ENCODE measurements at places on chromosomes 11 and 22. TPM values are rescaled to one million over a fixed set of nuclear protein-coding genes. Genes with fewer than 3 reads are reported as not detected.

The EXPH5 gene
- total RNA-seq = 2.7 TPM

DNA sequence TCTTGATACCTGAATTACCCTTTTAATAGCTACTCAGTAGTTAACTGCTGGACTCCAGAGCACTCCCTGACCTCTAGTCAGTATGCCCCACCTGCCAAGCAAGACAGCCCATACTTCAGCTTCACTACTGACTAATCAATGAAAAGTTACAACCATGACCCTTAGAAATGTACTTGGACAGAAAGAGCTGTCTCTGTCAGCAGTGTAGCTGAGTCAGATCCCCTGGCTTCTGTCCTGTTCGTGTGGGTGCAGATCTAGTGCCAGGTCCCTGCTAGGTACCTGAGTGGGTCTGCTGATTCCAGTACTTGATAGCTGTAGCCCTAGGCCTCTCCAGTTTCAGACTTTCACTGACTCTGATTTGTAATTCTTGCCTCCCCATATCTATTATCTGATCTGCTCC is 265.8 kb upstream of the POU2AF2 start:
- no peaks in the 10 kb centered on the region for H3K4me1 ChIP-seq
- DNase-seq = no peak
- H3K27ac ChIP-seq = no peak overlapping the region
- no peaks in the 10 kb centered on the region for H3K27me3 ChIP-seq
- no peaks in the 10 kb centered on the region for H3K36me3 ChIP-seq
- no peak overlapping the region for H3K4me3 ChIP-seq

DNA sequence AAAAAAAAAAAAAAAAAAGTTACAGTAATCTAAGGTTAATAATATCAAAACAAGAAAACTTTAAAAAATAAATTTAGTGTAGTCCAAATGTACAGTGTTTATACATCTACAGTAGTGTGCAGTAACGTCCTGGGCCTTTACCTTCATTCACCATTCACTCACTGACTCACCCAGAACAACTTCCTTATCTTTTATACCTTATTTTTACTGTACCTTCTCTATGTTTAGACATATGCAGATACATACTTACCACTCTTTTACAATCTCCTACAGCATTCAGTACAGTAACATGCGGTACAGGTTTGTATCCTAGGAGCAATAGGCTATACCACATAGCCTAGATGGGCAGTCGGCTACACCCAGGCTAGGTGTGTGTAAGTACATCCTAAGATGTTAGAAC is 38.5 kb downstream of the TCF20 start:
- H3K36me3 ChIP-seq = no peaks in the 10 kb centered on the region
- H3K27ac ChIP-seq = no peak overlapping the region
- DNase-seq = no peak
- peaks cover 27% of the 10 kb centered on the region for H3K4me1 ChIP-seq
- no peaks in the 10 kb centered on the region for H3K27me3 ChIP-seq

The NNMT gene
- 4.8 TPM for total RNA-seq

DNA sequence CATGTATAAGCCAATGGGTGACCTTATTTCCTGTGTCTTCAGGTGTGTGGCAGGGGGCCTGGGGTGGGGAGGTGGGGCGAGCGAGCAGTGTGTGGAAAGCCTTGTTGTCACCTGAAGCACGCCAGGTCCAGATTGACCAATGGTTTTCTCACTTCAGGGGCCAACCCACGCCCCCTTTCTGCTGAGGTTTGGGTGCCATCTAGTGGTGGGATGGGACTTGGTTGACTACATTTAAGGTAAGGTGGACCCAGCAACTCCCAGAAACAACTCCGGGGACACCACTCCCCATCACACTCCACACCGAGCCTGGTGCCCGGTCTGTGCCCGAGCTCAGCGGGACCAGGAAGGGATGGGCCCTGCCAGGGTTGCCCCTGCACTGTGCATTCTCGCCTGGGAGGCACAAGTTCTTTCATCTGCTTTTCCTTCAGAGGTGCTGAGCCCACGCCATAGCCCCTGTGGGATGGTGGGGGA is 40.0 kb downstream of the TPCN2 start:
- no peak overlapping the region for H3K4me3 ChIP-seq
- peaks cover 10% of the 10 kb centered on the region for H3K4me1 ChIP-seq
- no peaks in the 10 kb centered on the region for H3K27me3 ChIP-seq
- H3K27ac ChIP-seq = no peak overlapping the region
- no peaks in the 10 kb centered on the region for H3K36me3 ChIP-seq

DNA sequence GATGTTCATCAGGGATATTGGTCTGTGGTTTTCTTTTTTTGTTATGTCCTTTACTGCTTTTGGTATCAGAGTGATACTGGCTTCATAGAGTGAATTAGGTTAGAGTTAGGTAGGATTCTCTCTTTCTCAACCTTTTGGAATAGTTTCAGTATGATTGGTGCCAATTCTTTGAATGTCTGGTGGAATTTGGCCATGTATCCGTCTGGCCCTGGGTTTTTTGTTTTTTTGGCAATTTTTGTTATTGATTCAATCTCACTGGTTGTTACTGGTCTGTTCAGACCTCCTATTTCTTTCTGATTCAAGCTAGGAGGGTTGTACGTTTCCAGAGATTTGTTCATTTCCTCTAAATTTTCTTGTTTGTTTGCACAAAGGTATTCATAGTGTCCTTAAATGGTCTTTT is 54.4 kb downstream of the ATXN10 start:
- no peak overlapping the region for H3K4me3 ChIP-seq
- H3K4me1 ChIP-seq = no peaks in the 10 kb centered on the region
- no peaks in the 10 kb centered on the region for H3K36me3 ChIP-seq
- no peaks in the 10 kb centered on the region for H3K27me3 ChIP-seq
- no peak overlapping the region for H3K27ac ChIP-seq
- DNase-seq = no peak

DNA sequence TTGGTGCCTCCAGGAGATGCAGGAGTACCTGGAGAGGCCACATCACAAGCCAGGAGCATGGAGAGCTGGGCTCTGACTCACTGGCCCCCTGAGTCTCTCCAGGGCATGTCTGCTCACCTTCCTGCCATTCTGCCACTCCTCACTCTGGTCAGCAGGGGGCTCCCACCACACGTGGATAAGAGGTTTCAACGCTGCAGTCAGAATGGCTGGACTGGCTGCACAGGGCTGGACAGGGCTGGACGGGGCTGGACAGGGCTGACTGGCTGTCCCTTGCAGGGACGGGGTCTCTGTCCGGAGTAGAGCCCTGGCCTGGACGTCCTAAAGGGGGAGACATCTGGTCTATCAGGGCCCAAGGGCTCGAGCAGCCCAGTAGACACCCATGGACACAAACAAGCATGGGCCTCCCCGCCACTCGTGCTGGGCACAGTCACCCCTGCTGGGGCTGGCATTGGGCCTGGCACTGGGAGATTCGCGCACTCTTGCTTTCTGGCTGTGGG is 34.6 kb downstream of the CYTH4 start:
- H3K4me1 ChIP-seq = no peaks in the 10 kb centered on the region
- DNase-seq = peak; percentile 83
- H3K36me3 ChIP-seq = no peaks in the 10 kb centered on the region
- H3K27ac ChIP-seq = no peak overlapping the region
- H3K4me3 ChIP-seq = no peak overlapping the region

The ANGPTL5 gene
- total RNA-seq = not detected

GRCh38 chr11:120690406-120690805 is 178.9 kb downstream of the GRIK4 start:
- no peaks in the 10 kb centered on the region for H3K36me3 ChIP-seq
- H3K4me3 ChIP-seq = no peak overlapping the region

GRCh38 chr11:2513441-2513840 is 68.6 kb downstream of the KCNQ1 start:
- H3K27ac ChIP-seq = no peak overlapping the region
- DNase-seq = peak; percentile 4
- H3K36me3 ChIP-seq = no peaks in the 10 kb centered on the region
- no peaks in the 10 kb centered on the region for H3K27me3 ChIP-seq
- H3K4me1 ChIP-seq = no peaks in the 10 kb centered on the region
- no peak overlapping the region for H3K4me3 ChIP-seq

- no peaks in the 10 kb centered on the region for H3K36me3 ChIP-seq
- no peak within 1 kb of the TSS for H3K27ac ChIP-seq
- H3K27me3 ChIP-seq = no peaks in the 10 kb centered on the region
- H3K4me3 ChIP-seq = no peak within 1 kb of the TSS
- H3K4me1 ChIP-seq = no peaks in the 10 kb centered on the region
Measured at GRCh38 chr11:75717608-75718418, at the start of gene MOGAT2. TSS of gene MOGAT2 (plus strand) at chr11:75717838. CDS start at chr11:75717889, 51 bp downstream.

The CCDC134 gene
- 5.1 TPM for total RNA-seq

- no peak overlapping the region for H3K4me3 ChIP-seq
- no peaks in the 10 kb centered on the region for H3K4me1 ChIP-seq
- peaks cover 97% of the 10 kb centered on the region for H3K36me3 ChIP-seq
- DNase-seq = no peak
- no peaks in the 10 kb centered on the region for H3K27me3 ChIP-seq
Measured at GRCh38 chr11:118596224-118597146, 10.9 kb upstream of the PHLDB1 start.

DNA sequence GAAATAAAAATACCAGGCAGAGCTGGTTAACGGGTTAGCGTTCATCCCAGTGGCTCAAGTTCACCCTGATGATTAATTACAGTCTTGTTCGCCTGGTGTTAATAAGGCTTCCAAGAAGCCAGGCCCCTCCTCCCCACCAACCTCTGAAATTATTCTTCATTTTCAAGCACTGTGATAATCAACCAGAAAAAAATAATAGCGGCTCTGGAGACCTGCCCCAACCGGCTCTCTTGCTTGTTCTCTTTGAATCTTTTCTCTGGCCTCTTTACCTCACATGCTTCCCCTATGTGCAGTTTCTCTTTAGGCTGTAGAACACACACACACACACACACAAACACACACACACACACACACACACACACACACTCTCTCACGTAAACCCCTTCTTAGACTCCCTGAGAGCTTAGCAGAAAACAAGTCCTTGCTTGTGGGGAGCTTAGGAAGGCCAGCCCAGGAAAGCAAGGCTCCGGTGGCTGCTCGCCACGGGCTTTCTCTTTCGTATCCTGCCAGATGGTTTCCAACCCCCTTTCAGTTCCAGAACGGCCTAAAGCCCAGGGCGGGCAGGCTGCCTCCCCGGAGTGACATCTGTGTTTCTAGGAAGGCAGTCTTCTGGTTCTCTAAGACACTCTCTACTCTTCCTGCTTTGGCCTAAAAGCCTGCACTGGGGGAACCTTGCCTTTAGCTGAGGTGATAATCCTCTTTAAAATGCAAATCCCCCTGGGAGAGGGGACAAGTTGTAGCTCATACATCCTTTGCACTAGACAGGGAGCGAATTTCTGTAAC is 106.4 kb upstream of the SESN3 start:
- H3K4me1 ChIP-seq = no peaks in the 10 kb centered on the region
- H3K27me3 ChIP-seq = no peaks in the 10 kb centered on the region
- DNase-seq = no peak
- no peak overlapping the region for H3K4me3 ChIP-seq
- H3K36me3 ChIP-seq = no peaks in the 10 kb centered on the region
- H3K27ac ChIP-seq = peak overlapping the region; percentile 74

DNA sequence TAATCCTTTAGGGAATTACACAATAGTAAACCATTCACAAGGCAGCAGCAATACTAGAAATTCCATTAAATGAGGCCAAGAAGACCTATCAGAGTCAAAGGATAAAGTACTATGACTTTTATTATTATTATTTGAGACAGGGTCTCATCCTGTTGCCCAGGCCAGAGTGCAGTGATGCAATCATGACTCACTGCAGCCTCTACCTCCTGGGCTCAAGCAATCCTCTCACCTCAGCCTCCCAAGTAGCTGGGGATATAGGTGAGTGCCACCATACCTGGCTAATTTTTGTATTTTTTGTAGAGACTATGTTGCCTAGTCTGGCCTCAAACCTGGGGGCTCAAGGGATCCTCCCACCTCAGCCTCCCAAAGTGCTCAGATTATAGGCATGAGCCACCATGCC is 51.8 kb downstream of the TTC28 start:
- H3K36me3 ChIP-seq = no peaks in the 10 kb centered on the region
- no peaks in the 10 kb centered on the region for H3K4me1 ChIP-seq
- H3K27ac ChIP-seq = no peak overlapping the region
- H3K4me3 ChIP-seq = no peak overlapping the region
- no peaks in the 10 kb centered on the region for H3K27me3 ChIP-seq

The TBX10 gene
- total RNA-seq = 0.09 TPM

The EP300 gene
- total RNA-seq = 24.7 TPM

GRCh38 chr22:47111626-47112581 is 349.5 kb downstream of the TBC1D22A start:
- peaks cover 12% of the 10 kb centered on the region for H3K4me1 ChIP-seq
- no peak overlapping the region for H3K27ac ChIP-seq
- H3K27me3 ChIP-seq = no peaks in the 10 kb centered on the region
- no peak overlapping the region for H3K4me3 ChIP-seq

The AMPD3 gene
- total RNA-seq = 3.7 TPM

GRCh38 chr22:48340727-48341709 is 1486.7 kb downstream of the BRD1 start:
- DNase-seq = no peak
- no peak overlapping the region for H3K27ac ChIP-seq
- H3K4me1 ChIP-seq = no peaks in the 10 kb centered on the region
- H3K4me3 ChIP-seq = no peak overlapping the region
- H3K36me3 ChIP-seq = no peaks in the 10 kb centered on the region

GRCh38 chr11:107957109-107957588 is 28.9 kb downstream of the RAB39A start:
- no peaks in the 10 kb centered on the region for H3K36me3 ChIP-seq
- no peak overlapping the region for H3K4me3 ChIP-seq
- no peaks in the 10 kb centered on the region for H3K4me1 ChIP-seq
- no peaks in the 10 kb centered on the region for H3K27me3 ChIP-seq

- peaks cover 39% of the 10 kb centered on the region for H3K4me1 ChIP-seq
- no peaks in the 10 kb centered on the region for H3K27me3 ChIP-seq
- no peak for DNase-seq
Measured at GRCh38 chr11:129281471-129282415, 89.6 kb upstream of the ARHGAP32 start.

The NLRP14 gene
- 0.08 TPM for total RNA-seq

- H3K27me3 ChIP-seq = no peaks in the 10 kb centered on the region
- H3K36me3 ChIP-seq = peaks cover 9% of the 10 kb centered on the region
- no peak within 1 kb of the TSS for H3K27ac ChIP-seq
- peak within 1 kb of the TSS; percentile 29 for H3K4me3 ChIP-seq
Measured at GRCh38 chr11:45885274-45885920, at the start of gene MAPK8IP1. TSS of gene MAPK8IP1 (plus strand) at chr11:45885651. CDS start at chr11:45885821, 170 bp downstream.

The BDNF gene
- 0.06 TPM for total RNA-seq

DNA sequence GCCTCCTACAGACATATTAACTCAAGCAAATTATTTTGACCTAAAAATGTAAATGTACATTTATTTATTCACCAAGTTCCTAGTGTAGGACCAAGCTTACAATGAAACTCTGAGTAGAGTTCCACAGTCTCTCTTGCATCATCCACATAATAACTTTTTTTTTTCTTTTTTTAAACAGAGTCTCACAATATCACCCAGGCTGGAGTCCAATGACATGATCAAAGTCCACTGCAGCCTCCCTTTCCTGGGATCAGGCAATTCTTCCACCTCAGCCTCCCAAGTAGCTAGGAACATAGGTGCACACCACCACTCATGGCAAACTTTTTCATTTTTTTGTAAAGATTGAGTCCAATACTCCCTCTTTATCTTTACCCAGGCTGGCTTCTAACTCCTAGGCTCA is 28.0 kb downstream of the FEZ1 start:
- H3K27me3 ChIP-seq = no peaks in the 10 kb centered on the region
- no peaks in the 10 kb centered on the region for H3K36me3 ChIP-seq
- no peaks in the 10 kb centered on the region for H3K4me1 ChIP-seq
- no peak overlapping the region for H3K27ac ChIP-seq

GRCh38 chr11:68009391-68010089 is 587 bp upstream of the ALDH3B1 start:
- peaks cover 27% of the 10 kb centered on the region for H3K4me1 ChIP-seq
- H3K27ac ChIP-seq = peak overlapping the region; percentile 89
- H3K27me3 ChIP-seq = no peaks in the 10 kb centered on the region
- DNase-seq = no peak
- peak overlapping the region; percentile 35 for H3K4me3 ChIP-seq
